ENCODE measurements at places on chromosomes 13 and 19.

DNA sequence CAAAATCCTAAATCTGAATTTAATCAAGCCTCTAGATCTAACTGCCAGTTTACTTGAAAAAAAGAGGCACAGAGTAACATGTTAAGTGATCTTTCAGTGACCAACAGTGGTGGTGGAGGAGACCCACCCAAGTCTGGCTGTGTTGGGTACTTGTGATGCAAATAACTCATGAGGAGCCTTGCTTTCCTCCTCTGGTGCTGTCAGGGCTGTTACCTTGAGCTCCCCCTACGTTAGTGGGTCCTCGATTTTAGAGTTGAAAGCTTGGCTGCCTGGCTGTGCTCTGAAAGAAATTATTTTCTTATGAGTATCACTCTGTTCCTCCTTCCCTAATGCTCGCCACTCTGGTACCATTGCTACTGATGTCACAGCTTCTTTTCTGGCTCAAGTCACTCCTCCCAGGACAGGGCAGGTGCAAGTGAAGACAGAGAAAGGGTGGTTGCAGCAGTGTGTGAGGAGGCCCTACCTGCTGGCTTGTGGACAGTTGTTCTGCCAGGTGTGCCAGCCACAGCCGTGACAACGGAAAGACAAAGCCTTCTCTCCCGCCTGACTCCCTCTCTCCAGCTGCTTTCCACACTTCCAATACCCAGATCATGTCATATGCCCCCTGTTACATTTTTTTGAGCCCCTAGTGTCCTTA, 6.5 kb upstream of the SUPT20H start:
- DNase-seq = no peak

- no peak for DNase-seq
Observed at GRCh38 chr19:23065306-23065705, 51.5 kb upstream of the ZNF730 start.

- DNase-seq = no peak
Observed at GRCh38 chr13:37375724-37376123, 222.8 kb downstream of the POSTN start.

DNA sequence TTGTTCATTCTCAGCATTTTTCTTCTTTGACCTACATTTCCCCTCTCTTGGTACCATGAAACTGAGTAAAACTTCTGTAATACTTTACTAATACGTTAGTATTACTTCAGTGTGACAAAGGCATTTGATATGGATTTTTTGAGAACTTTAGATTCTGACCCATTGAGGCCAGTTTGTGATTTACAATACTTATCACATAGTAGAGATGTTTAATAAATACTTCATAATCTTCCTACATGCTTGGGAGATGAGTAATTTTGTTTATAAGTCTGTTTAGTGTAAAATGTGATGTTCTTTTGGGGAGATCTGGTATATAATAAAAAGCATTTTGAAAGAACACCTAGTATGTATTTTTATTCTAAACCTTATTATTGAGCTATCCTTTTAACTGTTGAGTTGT, 29.7 kb downstream of the GTF2F2 start:
- peak; percentile 5 for DNase-seq

GRCh38 chr19:2016041-2016807, 710 bp upstream of the BTBD2 start:
- DNase-seq = peak; percentile 86

- DNase-seq = no peak
Observed at GRCh38 chr13:40776232-40776631, 5.2 kb upstream of the MRPS31 start.

Data from fibroblast of skin of abdomen (primary cell).